ENCODE measurements at places on chromosomes 2 and 18.

GRCh38 chr18:3692113-3692621, 242.2 kb downstream of the TGIF1 start:
- DNase-seq: no peak

GRCh38 chr18:75868031-75868430, 440.5 kb upstream of the SMIM21 start:
- no peak for DNase-seq

GRCh38 chr2:166882851-166883250, 5.4 kb upstream of the XIRP2 start:
- DNase-seq: no peak

- no peak for DNase-seq
These were observed 320.0 kb downstream of the LRATD1 start for GRCh38 chr2:14952400-14952963.

DNA sequence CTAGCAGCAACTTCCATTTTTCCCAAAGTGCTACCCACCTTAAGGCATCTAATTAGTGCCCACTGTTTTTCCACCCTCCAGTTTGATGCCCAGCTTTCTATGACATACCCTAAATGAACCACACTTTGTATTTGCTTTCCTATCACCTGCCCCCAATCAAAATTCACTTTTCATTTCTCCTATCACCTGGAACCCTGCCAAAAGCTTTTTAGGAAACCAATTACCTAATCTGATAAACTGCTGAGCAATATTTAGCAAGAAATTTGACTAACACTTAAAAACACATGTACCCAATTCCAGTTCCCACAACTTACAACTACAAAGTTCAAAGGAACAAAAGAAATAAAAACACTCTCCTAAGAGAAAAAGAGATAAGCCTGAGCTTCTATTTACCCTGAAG, 71.7 kb downstream of the IKZF2 start:
- no peak for DNase-seq

GRCh38 chr2:8584174-8585066, 97.4 kb upstream of the ID2 start:
- DNase-seq: no peak

GRCh38 chr18:49697757-49698524, 115.4 kb downstream of the ACAA2 start:
- DNase-seq: no peak

DNA sequence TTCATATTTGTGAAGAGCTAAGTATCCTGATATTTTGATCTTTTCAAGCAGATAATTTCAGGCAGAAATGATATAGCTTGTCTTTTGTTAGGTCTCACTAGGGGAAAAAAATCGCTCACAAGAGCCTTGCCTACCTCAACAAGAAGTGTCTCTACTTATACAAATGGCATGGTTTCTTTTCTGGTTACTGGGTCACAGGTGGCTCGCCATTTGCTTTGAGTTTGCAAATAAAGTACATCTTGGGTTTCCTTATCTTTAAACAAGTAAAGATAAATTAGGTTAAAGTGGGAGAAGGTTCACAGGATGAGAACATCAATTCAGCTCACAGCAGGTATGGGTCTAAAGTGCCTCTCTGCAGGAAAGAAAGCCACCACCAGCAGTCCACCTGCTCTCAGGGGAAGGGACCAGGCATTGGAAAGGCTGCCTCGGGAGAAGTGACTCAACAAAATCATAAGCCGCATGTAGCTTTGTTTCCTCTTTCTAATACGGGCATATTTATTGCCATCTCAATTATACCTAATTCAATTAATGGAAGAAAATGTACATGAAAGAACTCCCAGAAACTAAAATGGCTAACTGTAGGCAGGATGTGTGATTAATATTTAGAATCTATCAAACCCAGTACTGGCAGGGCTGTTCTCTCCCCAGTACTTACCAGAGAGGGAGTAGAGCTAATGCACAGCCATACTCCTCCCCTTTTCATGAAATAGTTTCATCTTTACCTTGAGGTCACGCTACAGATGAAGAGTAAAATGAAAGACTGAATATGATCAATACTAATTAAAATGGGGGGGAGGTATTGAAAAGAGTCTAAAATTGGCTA, 28.3 kb downstream of the CDC42EP3 start:
- no peak for DNase-seq

All from activated naive CD8-positive, alpha-beta T cell treated with anti-CD3 and anti-CD28 coated beads for 36 hours (primary cell).